ENCODE measurements at places on chromosomes 4 and X. TPM values are rescaled to one million over a fixed set of nuclear protein-coding genes. Genes with fewer than 3 reads are reported as not detected.
A peak's percentile ranks its signal among the peaks of the same experiment; 100 is the strongest.

- H3K27me3 ChIP-seq, result no peaks in the 10 kb centered on the region
- DNase-seq, result no peak
- peaks cover 11% of the 10 kb centered on the region for H3K4me1 ChIP-seq
- H3K27ac ChIP-seq, result peak within 1 kb of the TSS; percentile 46
Observed at GRCh38 chr4:186227221-186227620, at the start of gene KLKB1. Gene KLKB1, plus strand, starts transcription at chr4:186227507. Its CDS starts 689 bp downstream, at chr4:186228196.

- H3K4me1 ChIP-seq, result peaks cover 6% of the 10 kb centered on the region
- DNase-seq, result no peak
- no peaks in the 10 kb centered on the region for H3K36me3 ChIP-seq
- no peak overlapping the region for H3K4me3 ChIP-seq
Observed at GRCh38 chrX:137431693-137432488, 134.0 kb upstream of the ZIC3 start.

- H3K27ac ChIP-seq, result no peak overlapping the region
- no peak overlapping the region for H3K4me3 ChIP-seq
- no peaks in the 10 kb centered on the region for H3K27me3 ChIP-seq
- H3K36me3 ChIP-seq, result no peaks in the 10 kb centered on the region
- peaks cover 3% of the 10 kb centered on the region for H3K4me1 ChIP-seq
- no peak for DNase-seq
Observed at GRCh38 chr4:159503236-159504008, 400.5 kb downstream of the RAPGEF2 start.

The USP11 gene
- 17.6 TPM for total RNA-seq

- DNase-seq, result no peak
- H3K4me3 ChIP-seq, result no peak overlapping the region
- H3K36me3 ChIP-seq, result no peaks in the 10 kb centered on the region
- no peak overlapping the region for H3K27ac ChIP-seq
- no peaks in the 10 kb centered on the region for H3K4me1 ChIP-seq
Observed at GRCh38 chr4:104915864-104916263, 230.8 kb upstream of the TET2 start.

- H3K4me3 ChIP-seq, result no peak overlapping the region
- peaks cover 26% of the 10 kb centered on the region for H3K4me1 ChIP-seq
- DNase-seq, result no peak
- no peak overlapping the region for H3K27ac ChIP-seq
- H3K27me3 ChIP-seq, result no peaks in the 10 kb centered on the region
Observed at GRCh38 chr4:8195431-8195830, 3.7 kb upstream of the SH3TC1 start.
